ENCODE measurements at places on chromosomes 7 and 10. TPM values are rescaled to one million over a fixed set of nuclear protein-coding genes. Genes with fewer than 3 reads are reported as not detected.

GRCh38 chr10:111004016-111004415 lies 72.8 kb upstream of the ADRA2A start:
- DNase-seq = no peak

GRCh38 chr7:27771111-27771510 lies 31.1 kb downstream of the TAX1BP1 start:
- DNase-seq = no peak

GRCh38 chr10:46282842-46283574 lies 3.8 kb upstream of the ANTXRL start:
- DNase-seq = peak; percentile 91

DNA sequence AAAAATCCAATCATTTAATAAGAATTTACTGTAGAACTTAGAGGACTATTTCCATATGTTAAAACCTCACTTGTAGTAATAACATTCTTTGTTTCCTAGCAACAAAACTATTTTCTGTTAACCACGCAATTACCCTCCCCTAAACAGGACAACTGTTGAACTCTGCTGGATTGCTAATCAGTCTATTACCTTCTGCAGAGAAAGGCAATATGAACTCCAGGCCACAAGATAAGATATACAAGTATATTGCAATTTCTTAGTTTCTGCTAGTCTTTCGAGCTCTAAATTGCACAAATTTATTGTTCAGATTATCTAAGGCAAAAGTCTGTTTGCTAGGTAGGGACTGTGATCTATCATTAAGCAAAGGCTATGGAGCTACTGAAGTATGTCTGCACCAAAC lies 920.1 kb upstream of the LRRN3 start:
- DNase-seq = no peak

SSC4D gene
- 1.8 TPM for total RNA-seq

- DNase-seq = no peak
Measured at GRCh38 chr10:26199841-26200240, 16.7 kb upstream of the GAD2 start.

ITIH5 gene
- 28.0 TPM for total RNA-seq

GRCh38 chr10:4643471-4643870 lies 182.5 kb upstream of the AKR1E2 start:
- DNase-seq = no peak

GRCh38 chr7:148261996-148262688 lies 328.4 kb upstream of the C7orf33 start:
- no peak for DNase-seq

- DNase-seq = no peak
Measured at GRCh38 chr7:116786791-116787443, 75.5 kb upstream of the CAPZA2 start.

DNA sequence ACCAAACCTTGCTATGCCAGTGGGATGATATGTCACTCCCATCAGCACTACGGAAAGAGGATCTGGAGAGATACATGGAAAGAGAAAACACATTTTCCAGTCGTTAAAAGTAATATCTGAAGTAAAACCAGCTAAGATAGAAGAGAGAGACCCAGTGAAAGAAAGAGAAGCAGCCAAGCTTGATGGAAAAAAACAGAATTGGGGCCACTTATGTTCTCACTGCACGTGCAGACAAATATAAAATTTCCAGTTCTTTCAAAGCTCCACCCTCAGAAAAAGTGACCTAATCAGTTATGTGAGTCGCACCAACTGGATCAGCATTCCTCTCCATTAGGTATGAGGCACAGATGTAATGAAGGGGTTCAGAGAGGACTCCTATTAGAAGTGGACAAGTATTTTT lies 266.1 kb downstream of the MTERF1 start:
- DNase-seq = no peak

TAF3 gene
- 33.0 TPM for total RNA-seq

DNA sequence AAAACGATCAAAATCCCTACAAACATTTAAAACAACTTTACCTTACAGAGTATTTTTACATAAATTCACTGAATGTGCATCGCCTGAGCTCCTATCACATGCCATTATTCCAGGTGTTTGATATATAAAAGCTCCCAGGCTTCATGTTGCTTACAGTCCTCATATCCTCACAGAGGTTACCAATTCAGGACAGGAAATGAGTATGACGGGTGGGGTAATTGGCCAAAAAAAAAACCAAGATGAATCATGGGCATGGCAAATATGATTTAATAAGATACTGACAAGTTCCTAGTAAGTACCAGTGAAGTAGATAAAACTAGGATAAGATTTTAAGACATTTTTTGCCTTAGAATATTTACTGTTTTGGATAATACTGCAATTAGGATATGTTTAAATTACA lies 135.8 kb downstream of the KMT2E start:
- no peak for DNase-seq

FBXW4 gene
- 76.1 TPM for total RNA-seq

DNA sequence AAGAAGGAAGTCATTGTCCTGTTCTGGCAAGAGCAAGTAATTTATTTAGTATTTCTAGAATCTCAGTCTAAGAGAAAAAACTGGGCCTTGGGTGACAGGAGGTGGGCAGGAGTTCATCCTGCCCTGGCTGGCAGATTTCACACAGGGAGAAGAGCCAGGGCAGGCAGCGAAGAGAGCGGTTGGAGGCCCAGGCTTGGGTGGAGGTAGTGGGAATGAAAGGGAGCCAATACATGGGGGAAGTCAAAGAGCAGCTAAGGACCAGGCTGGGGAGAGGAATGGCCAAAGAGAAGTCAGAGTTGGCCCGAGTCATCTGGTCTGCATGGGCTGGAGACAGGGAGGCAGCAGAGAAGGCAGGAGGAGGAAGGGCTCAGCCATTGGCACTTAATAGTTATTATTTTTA lies 51.4 kb downstream of the HECW1 start:
- DNase-seq = no peak

GRCh38 chr7:49893131-49893530 lies 119.7 kb downstream of the VWC2 start:
- DNase-seq = no peak

EBLN1 gene
- total RNA-seq = 4.7 TPM

DNA sequence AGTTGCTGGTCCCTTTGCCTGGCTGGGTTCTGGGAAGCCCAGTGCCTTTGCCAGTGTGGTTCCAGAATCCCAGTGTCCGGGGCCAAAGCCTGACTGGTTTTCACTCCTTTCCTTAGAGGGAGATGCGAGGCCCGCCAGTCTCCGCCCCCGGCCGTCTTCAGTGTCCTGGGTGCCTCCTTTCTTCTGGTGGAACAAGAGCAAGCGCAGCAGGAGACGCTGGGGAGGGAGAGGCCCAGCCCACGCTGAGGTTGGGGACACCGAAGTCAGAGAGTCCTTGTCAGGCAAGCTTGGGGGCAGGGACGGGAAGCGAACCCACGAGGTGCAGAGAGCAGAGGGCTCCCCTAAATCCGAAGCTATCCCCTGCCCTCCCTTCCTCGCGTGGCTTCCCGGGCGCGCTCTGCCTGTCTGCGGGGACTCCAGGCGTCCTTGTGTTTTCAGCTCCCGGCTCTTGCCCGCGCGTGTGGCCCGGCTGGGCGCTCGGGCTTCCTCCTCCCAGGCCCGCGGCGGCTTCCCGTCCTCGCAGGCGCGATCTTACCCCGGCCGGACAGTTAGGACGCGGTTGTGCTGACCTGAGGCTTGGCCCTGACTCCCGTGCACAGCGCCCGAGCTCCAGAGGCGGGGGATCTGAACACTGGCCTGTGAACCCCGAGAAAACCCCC lies 60.6 kb upstream of the UBE3C start:
- DNase-seq = peak; percentile 54

ANK3 gene
- total RNA-seq = 39.9 TPM

- DNase-seq = no peak
Measured at GRCh38 chr7:80284855-80285254, 150.2 kb downstream of the GNAI1 start.

DNA sequence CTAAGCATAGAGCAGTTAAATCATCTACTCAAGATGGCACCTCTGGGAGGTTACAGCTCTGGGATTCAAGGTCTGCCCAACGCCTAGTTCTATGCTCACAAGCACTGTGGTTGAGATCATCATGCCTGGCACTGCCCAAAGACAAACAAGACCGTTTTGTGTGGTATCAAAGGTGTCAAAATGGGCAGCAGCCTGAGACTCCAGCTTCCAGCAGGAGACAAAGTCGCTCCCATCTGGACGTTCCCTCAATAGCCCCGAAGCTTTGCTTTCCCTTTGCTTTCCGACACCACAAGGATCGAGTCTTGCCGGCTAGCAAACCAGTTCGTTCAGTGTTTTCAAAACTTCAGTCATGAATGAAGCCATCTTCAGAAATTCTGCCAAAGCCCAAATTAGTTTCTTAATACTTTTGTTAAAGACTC lies 5.1 kb downstream of the HABP2 start:
- DNase-seq = no peak

- DNase-seq = no peak
Measured at GRCh38 chr7:29207162-29207801, 12.7 kb downstream of the CHN2 start.

TAS2R4 gene
- 8.2 TPM for total RNA-seq

MTURN gene
- 25.6 TPM for total RNA-seq

DNA sequence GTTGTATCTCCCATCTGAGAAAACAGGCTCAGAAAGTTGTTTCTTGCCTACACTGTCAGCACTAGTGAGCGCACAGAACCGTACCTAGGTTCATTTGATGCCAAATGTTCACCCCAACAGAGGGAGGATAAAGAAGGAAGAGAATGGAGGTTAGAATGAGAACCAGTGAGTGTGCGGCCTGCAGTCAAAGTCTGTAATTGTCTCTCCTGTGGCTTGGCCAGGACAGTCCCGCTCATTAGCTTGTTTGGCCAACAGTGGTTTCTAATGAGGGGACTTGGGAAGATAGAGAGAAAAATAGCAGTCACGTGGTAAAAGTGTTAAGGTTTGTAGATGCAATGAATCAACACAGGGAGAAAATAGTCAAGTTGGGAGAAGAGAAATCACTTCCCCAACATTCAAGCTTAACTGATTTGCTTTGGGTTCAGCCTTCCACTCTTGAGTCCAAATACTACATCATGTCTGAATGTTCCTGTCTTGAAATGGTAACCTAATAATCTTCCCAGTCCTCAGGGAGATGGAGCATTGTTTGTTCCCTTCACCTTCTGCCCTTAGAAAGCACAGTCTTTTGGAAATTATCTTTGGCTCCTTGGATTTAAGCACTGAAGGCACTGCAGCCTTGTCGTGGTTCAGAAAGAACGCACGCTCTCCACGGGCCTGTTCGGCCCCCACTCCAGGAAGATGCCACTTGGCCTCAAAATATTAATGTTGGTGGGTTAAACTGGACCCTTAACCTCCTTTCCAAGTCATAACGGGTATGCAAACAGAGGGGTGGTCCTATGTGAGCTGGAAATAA lies 360.4 kb upstream of the ZNF32 start:
- DNase-seq = no peak

ZPBP gene
- 67.0 TPM for total RNA-seq

- DNase-seq = no peak
Measured at GRCh38 chr7:26618898-26619297, 245.5 kb downstream of the SKAP2 start.

- no peak for DNase-seq
Measured at GRCh38 chr10:22599636-22600228, 114.6 kb downstream of the PIP4K2A start.

LFNG gene
- 34.1 TPM for total RNA-seq

LIPJ gene
- 4.2 TPM for total RNA-seq

DNA sequence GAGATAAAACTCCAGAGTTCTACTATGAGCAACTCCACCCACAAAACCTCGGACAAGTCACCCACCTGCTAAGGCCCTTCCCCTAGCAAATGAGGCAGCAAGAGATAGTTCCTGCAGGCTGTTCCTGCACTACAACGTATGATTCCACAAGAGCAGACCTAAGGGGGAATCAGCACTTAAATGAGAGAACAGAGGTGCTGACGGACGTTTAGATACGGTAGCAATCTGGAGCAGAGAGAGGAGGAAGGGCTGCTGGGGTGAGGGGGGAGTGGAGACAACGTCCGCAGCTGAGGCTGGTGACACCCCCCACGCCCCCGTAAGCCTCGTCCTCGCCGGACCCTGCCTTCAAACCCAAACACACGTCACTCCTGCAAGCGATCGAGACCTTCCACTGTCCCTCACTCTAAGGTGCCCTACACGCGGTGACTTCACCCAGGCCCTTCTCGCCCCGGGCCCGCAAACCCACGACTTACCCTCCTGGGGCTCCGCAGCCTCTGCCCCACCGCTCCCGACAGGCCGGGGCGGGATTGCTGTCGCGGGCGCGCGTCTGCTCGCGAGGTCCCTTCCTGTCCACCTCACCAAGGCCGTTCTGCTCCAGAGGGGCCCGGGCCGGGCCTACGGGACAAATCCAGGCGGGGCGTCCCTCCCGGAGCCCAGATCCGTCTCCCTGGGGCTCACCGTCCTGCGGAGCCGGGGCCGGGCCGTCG lies 635 bp downstream of the ZNF12 start:
- DNase-seq = peak; percentile 27

GRCh38 chr7:72217151-72217550 lies 195.0 kb downstream of the CALN1 start:
- no peak for DNase-seq

- no peak for DNase-seq
Measured at GRCh38 chr7:68629-69028, 123.7 kb upstream of the FAM20C start.

- no peak for DNase-seq
Measured at GRCh38 chr7:2602406-2603043, 29.3 kb upstream of the TTYH3 start.

AKAP9 gene
- total RNA-seq = 69.0 TPM

DNA sequence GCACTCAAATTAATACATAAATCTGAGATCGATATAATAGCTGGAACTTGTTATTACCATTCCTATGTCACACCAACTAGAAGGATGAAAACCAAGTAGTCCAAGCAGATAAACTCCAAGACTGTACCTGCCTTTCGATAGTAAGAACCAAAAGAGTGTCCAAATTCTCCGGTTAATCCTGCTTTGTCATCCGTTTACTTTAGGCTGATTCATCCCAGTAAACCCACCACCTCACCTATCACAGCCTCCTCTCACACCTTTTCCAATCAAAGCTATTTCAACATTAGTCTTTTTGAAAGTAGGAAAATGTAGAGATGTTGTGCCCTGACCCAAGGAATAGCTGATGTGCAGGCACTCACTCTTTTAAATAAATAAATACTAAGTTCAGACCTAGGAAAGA lies 177.2 kb downstream of the CTNNA3 start:
- no peak for DNase-seq

AKR1C3 gene
- 15.2 TPM for total RNA-seq

CLEC2L gene
- 0.79 TPM for total RNA-seq

- DNase-seq = peak; percentile 30
Measured at GRCh38 chr7:29884399-29885272, 78.3 kb downstream of the WIPF3 start.

SFRP5 gene
- 0.99 TPM for total RNA-seq

GRCh38 chr7:28984631-28985030 lies 26.5 kb upstream of the TRIL start:
- DNase-seq = no peak

CFTR gene
- 5.1 TPM for total RNA-seq

GRCh38 chr7:68958571-68958970 lies 639.7 kb upstream of the AUTS2 start:
- no peak for DNase-seq

GRCh38 chr10:77776487-77776886 lies 138.9 kb upstream of the KCNMA1 start:
- peak; percentile 3 for DNase-seq

Data from testis (tissue), 5 donors.